Mucosa of descending colon (tissue), 3 donors: ENCODE measurements at places on chromosomes 7 and 10. TPM values are rescaled to one million over a fixed set of nuclear protein-coding genes. Genes with fewer than 3 reads are reported as not detected.

Gene METTL27
- 1.6 TPM for total RNA-seq

Gene TECTB
- not detected for total RNA-seq

Gene CXCL12
- total RNA-seq = 51.3 TPM

Gene CHAT
- 1.6 TPM for total RNA-seq

Gene HK1
- total RNA-seq = 63.9 TPM

Gene VIPR2
- total RNA-seq = 2.4 TPM

Gene INA
- 0.55 TPM for total RNA-seq

Gene SORCS1
- total RNA-seq = 0.93 TPM

Gene HOXA5
- 16.1 TPM for total RNA-seq

Gene CAMK2B
- total RNA-seq = 0.35 TPM

Gene UCN3
- 4.8 TPM for total RNA-seq

Gene PIK3CG
- 3.1 TPM for total RNA-seq

Gene MINDY4
- 9.1 TPM for total RNA-seq

Gene LRMDA
- 9.4 TPM for total RNA-seq

Gene DRGX
- 0.35 TPM for total RNA-seq

Gene LBX1
- total RNA-seq = not detected

Gene HTRA1
- 11.0 TPM for total RNA-seq

Gene BLOC1S2
- total RNA-seq = 17.1 TPM

Gene NEURL1
- 68.7 TPM for total RNA-seq

Gene COBL
- 56.6 TPM for total RNA-seq

Gene TWIST1
- 1.3 TPM for total RNA-seq

Gene HOXA2
- total RNA-seq = 4.3 TPM

Gene HSPA12A
- total RNA-seq = 7.7 TPM

Gene GDF2
- not detected for total RNA-seq

Gene VAX1
- total RNA-seq = not detected

Gene MRPS17
- 14.3 TPM for total RNA-seq

Gene FBXO24
- total RNA-seq = 0.66 TPM

Gene HOXA9
- 22.0 TPM for total RNA-seq

Gene SKIDA1
- 0.34 TPM for total RNA-seq

Gene TBC1D12
- total RNA-seq = 18.5 TPM

Gene GSTO2
- total RNA-seq = 19.7 TPM

Gene MPLKIP
- total RNA-seq = 35.0 TPM

Gene SFRP4
- 0.29 TPM for total RNA-seq

Gene AP4M1
- total RNA-seq = 30.9 TPM

Gene LARP4B
- total RNA-seq = 97.5 TPM

Gene NUTM2A
- total RNA-seq = 2.3 TPM

Gene TLL2
- total RNA-seq = 0.65 TPM

Gene ANKRD30A
- total RNA-seq = not detected

Gene WIPF3
- 0.89 TPM for total RNA-seq

Gene ASAH2
- 4.4 TPM for total RNA-seq

Gene SPAM1
- not detected for total RNA-seq

Gene ZEB1
- total RNA-seq = 8.8 TPM

Gene CDHR1
- 114 TPM for total RNA-seq

Gene RAMP3
- 5.4 TPM for total RNA-seq

Gene COL1A2
- total RNA-seq = 155 TPM

Gene PNLIPRP3
- not detected for total RNA-seq

Gene MOGAT3
- 27.9 TPM for total RNA-seq
